ENCODE measurements at places on chromosomes 13 and 19.
A peak's percentile ranks its signal among the peaks of the same experiment; 100 is the strongest.

DNA sequence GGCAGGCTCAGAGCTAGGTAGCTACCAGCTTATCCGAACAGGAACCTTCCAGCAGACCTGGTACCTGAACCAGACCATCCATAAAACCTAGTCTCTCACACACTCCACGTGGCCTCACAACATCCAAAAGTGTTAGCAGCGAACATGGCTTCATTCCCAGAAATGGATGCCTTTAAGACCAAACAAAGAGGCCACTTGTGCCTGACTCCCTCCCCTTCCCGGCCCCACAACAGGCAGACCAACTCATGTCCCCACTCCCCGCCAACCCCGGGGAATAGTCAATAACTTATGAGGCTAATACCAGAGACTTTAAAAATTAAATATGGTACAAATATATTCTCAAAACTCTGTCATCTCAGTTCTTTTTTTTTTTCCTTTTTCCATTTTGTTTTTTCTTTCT lies 46.2 kb downstream of the ZNF557 start:
- no peak for DNase-seq

GRCh38 chr19:47210689-47211316 lies 20.2 kb downstream of the BBC3 start:
- peak; percentile 68 for DNase-seq

GRCh38 chr13:56924401-56924800 lies 216.3 kb upstream of the PRR20A start:
- no peak for DNase-seq

- DNase-seq, result no peak
These were observed 883 bp downstream of the ZNF441 start for GRCh38 chr19:11767633-11768133.

GRCh38 chr13:48902368-48902767 lies 73.3 kb upstream of the FNDC3A start:
- no peak for DNase-seq

DNA sequence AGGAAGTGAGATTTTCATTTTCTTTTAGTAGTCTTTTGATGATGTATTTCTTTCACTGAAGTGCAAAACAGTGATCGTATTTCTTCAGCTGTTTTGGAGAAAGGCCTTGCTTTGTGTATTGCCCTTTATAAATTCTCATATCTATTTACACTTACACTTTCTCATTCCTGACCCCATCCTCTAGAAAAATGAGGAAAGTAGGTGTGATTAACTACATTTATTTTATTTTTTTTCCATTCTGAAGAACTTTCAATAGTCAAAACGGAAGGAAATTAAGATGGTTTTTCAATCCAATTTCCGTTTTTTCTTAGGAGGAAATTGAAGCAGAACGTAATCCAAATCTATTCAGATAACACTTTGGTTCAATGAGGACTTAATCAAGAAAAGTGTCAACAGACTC lies 188.1 kb downstream of the SLITRK5 start:
- no peak for DNase-seq

DNA sequence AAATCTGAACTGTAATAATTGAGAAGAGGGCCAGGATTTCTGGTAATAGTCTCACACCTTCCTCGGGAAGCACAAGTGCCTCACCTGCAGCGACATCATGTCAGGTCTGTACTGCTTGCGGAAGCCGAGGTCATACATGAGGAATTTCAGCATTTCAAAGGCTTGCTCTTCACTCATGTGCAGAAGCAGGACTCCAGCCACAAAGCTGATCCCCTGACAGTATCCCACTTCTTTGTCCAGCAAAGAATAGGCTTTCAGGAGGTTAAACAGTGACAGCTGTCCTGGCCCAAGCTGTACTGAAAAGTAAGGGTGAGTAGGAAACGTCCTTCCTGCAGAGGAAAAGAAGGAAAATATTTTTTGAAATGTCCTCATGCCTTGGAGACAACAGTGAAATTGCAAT lies 182.7 kb downstream of the TBC1D4 start:
- no peak for DNase-seq

All from stimulated activated CD4-positive, alpha-beta T cell treated with anti-CD3 and anti-CD28 coated beads, Interleukin-4, amount 100 ng/mL, for 48 hours (primary cell).